ENCODE measurements at places on chromosomes 2 and 18.

DNA sequence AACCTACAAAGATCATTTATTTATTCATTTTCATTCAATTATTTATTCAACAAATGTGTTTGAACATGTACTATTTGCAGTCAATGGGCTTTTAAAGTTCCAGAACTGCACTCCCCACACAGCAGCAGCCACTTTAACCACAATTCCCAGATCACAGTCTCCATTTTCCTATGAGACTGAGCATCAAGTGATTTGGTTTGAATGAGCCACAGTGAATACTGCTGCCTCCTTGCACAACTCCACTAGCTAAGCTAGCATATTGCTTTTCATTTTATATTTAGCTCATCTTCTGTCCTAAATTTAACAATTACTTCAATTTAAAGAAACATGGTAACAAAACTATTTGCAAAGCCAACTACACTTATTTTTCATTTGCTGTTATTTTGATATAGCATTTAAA is 353.4 kb upstream of the VRK2 start:
- DNase-seq = no peak

DNA sequence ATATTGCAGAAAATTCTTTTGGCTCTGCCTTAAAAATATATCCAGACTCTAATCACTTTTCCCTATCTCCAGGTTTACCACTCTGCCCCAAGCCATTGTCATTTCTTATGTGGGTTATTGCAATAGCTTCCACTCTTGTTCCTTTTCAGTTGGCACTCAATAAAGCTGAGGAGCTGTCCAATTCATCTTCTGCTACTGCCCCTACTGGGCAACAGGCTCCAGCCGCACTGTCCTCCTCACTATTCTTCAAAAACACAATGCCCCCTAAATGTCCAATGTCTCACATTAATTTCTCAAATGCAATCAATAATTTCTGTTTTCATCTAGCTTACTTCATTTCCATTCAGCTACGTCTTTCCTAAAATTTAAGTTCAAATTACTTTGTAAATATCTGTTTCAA is 1262.5 kb upstream of the CDH2 start:
- DNase-seq = no peak

DNA sequence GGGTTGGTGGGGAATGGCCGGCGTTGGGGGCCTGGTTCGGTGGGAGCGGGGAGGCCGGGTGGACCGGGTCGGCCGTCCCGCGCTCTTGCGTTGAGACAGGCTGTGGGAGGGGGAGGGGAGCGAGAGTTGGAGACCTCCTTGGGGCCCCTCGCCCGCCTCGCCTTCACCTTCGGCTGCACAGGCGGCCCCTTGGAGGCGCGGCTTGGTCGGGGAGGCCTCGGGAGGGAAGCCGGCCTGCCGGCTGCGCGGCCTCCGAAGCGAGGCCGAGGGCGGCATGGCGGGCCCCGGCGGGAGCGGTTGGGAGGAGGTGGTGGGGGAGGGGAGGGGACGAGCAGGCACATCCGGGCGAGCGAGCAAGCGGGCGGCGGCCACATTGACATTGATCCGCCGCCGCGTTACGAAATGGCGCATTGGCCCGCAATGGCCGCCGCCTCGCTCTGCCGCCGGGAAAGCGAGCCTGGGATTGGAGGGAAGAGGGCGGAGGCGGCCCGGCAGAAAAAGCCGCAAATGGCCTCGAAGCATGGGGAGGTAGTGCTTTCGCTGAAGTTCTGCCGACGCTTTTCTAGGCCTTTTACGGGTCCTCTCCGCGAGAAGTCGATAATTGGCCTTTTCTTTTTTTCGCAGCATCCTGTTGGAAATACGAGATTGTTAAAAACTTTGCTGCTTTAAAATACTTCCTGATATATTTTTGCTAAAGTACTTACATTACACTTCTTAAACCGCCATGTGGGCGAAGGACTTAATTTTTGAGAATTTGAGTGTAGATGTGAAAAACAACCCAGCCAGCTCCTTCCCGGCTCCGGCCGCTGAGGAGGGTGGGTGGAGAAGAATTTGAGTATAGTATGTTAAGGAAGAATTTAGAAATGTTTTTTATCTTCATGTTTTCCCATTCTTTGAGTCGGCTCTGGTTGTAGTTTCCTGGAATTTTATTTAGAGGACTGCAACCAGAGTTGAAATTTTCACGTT is 580 bp downstream of the HNRNPA3 start:
- DNase-seq = peak; percentile 88

- DNase-seq = no peak
Measured at GRCh38 chr2:8214036-8214615, 467.7 kb upstream of the ID2 start.

DNA sequence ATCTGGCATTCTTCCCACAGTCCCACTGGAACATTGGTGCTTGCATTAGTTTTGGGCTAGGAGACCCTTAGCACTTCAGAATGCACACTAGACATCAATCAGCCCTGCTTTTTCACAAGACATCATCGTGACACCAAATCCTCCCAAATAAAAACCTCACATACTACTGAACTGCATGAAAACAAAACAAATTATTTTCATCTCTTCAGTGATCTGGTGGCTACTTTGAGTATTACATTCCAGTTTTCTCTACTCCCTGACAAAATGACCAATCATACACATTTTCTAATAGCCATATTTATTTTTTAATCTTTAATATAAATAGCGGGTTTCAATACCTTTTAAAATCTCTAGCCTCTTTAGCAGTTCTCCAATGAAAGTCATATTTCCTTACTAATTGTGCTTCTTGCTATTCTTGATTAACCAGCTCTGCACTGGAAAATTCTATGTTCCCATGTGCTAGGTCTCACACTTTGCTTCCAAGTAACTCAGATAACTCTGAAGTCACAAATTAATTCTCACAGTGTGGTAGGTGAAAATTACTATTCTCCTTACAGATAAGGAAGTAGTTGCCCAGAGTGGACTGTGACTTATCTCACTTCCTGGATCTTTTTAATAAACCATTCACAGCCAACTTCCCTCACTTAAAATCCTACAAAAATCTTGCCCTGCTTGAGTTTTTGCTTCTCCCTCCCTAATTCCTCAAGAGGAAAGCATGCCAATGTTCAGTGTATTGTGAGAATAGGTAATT is 82.5 kb upstream of the EPB41L3 start:
- no peak for DNase-seq
